ENCODE measurements at places on chromosomes 2 and 18. TPM values are rescaled to one million over a fixed set of nuclear protein-coding genes. Genes with fewer than 3 reads are reported as not detected.
A peak's percentile ranks its signal among the peaks of the same experiment; 100 is the strongest.

- no peak for DNase-seq
These were observed 83.4 kb downstream of the RTN4 start for GRCh38 chr2:54966837-54967236.

- DNase-seq = no peak
These were observed 21.7 kb upstream of the ZCCHC2 start for GRCh38 chr18:62500966-62501591.

- DNase-seq = no peak
These were observed 52.7 kb upstream of the ODC1 start for GRCh38 chr2:10500601-10501361.

- DNase-seq = no peak
These were observed 154.3 kb downstream of the EIPR1 start for GRCh38 chr2:3223080-3223923.

GRCh38 chr2:185245806-185246205 lies 492.8 kb upstream of the FSIP2 start:
- DNase-seq = no peak

GRCh38 chr18:79400091-79400590 lies 4.4 kb downstream of the NFATC1 start:
- no peak for DNase-seq

GRCh38 chr2:118197011-118197675 lies 108.9 kb downstream of the INSIG2 start:
- no peak for DNase-seq

DNA sequence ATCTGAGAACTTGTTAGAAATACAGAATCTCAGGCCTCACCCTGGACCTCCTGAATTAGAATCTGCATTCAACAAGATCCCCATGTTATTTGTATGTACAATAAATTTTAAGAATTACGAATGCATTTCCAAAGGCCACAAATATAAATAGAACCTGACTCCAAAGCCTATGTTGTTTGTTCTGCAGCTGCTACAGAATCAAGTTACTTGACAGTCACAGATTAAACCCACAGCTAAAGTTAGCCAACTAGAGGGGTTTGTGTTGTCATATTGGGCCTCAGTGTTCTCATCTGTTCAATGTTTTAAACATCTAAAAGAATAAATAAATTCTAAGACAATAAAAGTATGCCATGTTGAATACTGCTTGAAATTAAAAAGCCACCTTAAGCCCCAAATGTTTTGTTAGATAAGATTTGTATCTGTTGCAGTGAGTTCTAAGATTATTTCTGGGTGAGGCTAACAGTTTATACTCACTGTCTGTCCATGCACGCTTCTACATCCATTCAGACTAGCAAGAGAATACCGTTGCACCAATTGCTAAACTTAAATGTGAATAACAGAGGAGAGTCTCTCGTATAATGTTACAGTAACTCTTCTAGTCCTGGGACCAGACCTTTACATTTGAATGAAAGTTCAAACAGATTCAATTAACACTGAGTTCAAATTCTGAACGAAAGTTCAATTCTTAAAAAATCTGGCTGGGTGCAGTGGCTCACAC lies 200.4 kb downstream of the MEMO1 start:
- DNase-seq = no peak

- DNase-seq = no peak
These were observed 75.8 kb upstream of the MAP3K20 start for GRCh38 chr2:172999641-173000386.

DNA sequence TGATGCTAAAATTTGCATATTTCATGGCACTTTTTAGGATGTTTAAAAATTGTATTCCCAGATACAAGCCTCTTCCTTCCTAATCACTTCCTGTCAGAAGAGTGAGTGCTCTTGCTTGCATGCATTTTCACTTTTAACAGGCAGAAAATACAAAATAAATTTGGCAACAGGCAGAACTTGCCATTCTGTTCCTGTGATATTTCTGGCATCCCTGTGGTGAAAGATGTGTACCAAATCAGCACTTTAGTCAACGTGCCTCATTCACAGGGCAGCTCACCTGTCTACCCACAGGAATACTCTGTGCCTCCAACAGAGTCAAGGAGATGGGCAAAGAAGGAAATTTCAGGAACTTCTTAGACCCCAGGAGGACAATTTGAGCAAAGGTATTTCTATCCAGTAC lies 360.9 kb downstream of the AKAIN1 start:
- no peak for DNase-seq

- DNase-seq = no peak
These were observed 23.0 kb upstream of the BIN1 start for GRCh38 chr2:127129937-127130336.

- no peak for DNase-seq
These were observed 149.3 kb downstream of the FAM124B start for GRCh38 chr2:224252631-224253030.

DNA sequence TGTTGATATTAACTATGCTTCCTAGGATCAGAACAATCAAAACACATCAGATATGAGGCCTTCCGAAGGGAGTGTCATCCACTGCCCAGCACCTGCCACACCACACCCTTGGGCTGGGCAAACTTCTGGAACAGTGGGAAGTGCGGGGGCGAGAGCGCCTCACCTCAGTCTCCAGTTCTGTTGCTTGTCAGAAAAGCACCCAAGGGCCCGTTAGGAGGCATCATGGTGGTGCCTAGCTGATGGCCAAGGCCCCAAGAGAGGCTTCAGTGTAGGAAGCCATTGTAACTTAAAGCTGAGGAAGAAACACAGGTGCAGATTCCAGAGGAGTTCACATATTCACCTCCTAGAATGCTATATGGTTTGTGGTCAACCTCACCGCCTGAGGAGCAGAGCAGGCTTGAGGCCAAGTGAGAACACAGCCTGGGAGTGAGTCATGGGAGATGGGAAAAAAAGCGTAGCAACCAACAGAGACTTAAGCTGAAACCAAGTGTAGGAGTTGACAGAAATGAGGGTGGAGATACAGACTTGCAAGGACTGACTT lies 85.1 kb upstream of the ATL2 start:
- DNase-seq = peak; percentile 55

- DNase-seq = no peak
These were observed 241.3 kb downstream of the PAX3 start for GRCh38 chr2:222057347-222058073.

DNA sequence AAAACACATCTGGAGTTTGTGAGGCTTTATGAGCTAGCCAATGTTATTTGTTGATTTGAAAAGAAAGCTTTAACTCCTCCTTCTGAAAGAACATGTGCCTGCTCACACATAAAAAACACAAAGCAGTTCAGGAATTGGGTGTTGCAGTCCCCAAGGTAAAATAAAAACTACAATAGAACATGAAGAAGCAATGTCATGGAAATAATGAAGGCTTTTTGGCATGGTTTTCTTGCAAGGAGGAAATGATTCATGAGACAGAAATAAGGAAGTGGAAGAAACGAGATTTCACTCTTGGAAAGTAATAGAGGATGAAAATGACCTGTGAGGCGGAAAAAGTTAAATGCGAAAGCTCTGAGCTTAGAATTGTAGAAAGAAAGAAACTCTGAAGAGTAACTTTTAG lies 81.1 kb downstream of the TRIB2 start:
- no peak for DNase-seq

DNA sequence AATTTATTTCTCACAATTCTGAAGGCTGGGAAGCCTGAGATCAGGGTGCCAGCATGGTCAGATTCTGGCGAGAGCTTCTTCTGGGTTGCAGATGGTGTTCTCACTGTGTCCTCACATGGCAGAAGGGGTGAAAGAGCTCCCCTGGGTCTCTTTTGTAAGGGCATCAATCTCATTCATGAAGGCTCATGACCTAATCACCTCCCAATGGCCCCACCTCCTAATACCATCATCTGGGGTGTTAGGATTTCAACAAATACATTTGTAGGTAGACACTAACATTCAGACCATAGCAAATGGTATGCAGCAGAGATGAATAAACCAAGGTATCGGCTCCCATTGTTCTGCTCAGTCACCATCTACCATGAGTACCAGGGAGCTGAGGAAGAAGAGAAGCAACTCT lies 32.7 kb downstream of the YPEL5 start:
- no peak for DNase-seq

DNA sequence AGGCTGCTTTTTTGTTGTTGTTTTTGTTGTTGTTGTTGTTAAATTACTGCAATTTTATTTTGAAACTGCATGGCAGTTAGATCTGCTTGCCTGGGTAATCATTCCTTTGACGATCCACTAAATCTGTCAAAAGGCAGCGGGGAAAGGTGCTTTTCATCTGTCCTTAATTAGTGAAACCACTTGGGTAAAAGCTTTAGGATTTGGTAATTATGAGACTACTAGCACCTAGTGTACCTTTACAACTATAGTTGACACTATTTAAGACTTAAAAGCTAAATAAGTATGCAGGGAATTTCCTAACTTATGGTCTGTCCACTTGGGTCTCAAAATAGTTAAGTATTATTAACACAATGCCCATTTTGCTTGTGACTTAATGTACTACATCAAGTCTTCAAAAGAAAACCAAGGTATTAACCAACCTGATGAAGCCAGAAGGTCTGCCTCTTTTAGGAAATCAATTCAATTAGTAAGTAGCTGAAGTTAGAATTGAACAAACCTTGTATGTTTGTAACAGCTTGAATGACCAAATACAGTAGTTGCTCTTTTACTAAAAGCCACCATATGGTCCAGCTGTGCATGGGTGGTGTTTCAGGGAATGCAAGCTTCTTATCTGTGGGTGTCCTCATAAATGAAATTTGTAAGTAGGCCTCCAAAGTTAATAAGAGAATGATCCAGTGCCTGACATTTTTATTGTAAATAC lies 44.8 kb downstream of the NAB1 start:
- no peak for DNase-seq

DNA sequence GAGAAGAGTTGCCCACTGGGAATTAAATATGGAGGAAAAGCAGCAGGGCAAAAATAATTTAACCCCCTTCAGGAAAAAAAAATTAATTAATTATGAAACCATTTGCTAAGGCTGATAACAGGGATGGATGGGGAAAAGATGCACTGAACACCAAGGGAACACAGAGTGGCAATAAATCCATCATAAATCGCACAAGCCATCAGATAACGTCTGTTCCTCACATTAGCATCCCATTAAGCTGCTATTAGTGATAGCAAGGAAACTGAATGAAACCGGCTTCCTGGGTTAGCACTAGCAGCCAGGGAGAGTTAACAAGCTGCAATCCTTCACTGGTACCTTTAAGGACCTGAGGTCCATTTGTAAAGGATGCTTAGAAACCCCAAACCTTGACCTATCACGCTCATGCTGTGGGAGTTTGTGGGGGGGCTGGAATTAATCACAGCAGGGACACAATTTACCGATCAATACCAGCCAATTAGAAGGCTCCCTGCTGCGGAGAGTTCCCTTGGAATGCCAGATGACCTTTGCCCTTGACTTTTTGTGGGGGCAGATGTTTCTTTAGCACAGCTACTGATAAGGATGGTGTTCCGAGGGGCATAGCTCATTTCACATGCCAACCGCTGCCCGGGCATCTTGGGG lies 175.5 kb upstream of the KLF7 start:
- no peak for DNase-seq

GRCh38 chr2:238183821-238184220 lies 19.7 kb downstream of the ILKAP start:
- DNase-seq = no peak

DNA sequence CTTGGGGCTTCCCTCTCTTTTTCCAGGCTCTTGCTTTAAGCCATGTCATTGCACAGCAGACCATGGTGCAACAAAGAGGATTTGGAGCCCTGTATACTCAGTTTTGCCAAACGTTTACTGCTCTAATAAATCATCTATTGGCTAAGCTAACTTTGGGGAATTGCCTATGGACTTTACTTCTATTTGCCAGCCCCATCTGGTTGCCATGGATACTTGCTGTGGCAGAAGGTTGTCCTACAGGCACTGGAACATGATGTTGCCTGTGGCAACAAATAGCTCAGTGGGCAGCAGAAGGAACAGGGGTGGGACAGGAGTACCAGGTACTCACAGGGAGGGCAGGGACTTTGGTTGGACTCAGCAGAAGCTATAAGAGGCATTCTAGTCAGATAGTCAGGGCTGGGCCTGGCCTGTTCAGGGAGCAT lies 129.7 kb downstream of the CCDC85A start:
- no peak for DNase-seq

GRCh38 chr2:216130346-216130971 lies 21.3 kb downstream of the XRCC5 start:
- no peak for DNase-seq

DNA sequence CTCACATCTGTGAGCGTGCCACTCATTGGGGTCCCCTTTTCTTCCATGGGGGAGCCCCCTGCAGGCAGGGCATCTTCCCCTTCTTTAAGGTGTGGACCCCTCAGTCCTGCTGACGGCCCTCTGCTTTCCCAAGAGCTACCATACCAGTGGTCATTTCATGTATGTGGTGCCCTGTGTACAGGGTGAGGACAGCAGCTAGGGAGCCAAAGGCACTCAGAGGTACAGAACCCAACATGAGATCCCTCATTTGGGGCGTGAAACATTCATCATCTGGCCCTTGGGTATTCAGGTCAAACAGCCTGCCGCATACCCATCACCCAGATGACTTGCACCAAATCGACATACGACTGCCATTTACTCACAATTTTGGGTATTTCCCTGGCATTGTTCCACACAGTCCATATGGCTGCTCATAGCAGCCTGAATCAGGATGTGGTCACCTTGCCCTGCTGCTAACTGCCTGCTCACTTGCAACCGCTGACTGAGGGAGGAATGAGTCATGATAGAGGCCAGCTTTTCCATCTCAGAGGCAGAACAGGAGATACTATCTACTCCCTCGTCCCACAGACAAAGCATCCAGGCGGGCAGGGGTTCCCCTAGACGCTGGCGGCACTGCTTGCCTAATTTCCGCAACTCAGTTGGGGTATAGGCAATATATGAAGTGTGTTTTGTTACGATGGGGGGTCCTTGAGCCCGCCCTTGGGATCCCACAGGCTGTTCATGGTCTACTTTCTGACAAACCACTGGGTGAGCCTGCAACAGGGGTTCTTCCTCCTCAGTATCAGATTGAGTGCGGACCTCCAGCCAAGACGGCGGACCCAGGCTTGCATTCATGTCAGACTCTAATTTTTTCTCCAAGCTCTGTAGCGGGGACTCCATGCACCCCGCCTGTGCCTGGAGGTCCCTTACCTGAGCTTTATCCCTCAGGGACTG lies 228.6 kb downstream of the SATB2 start:
- no peak for DNase-seq

- no peak for DNase-seq
These were observed 434.3 kb upstream of the TNP1 start for GRCh38 chr2:217294211-217294610.

GRCh38 chr2:119947535-119947934 lies 65.3 kb upstream of the EPB41L5 start:
- peak; percentile 19 for DNase-seq

- DNase-seq = no peak
These were observed 402.9 kb downstream of the TNS1 start for GRCh38 chr2:217599906-217600305.

UGT1A8 gene
- polyA plus RNA-seq = not detected

LAMA3 gene
- 207 TPM for polyA plus RNA-seq

GNLY gene
- 2.1 TPM for polyA plus RNA-seq

ANKRD23 gene
- 5.6 TPM for polyA plus RNA-seq

BOLL gene
- not detected for polyA plus RNA-seq

RSAD2 gene
- 4.0 TPM for polyA plus RNA-seq

HRH4 gene
- polyA plus RNA-seq = 0.10 TPM

PAIP2B gene
- 8.4 TPM for polyA plus RNA-seq

SP140 gene
- polyA plus RNA-seq = 1.1 TPM

EVA1A gene
- polyA plus RNA-seq = 33.9 TPM

CDKL4 gene
- 0.96 TPM for polyA plus RNA-seq

ASAP2 gene
- polyA plus RNA-seq = 34.1 TPM

All from left lung (tissue), 14 donors.